Fibroblast of skin of abdomen (primary cell): ENCODE measurements at places on chromosomes 3 and 15.

DNA sequence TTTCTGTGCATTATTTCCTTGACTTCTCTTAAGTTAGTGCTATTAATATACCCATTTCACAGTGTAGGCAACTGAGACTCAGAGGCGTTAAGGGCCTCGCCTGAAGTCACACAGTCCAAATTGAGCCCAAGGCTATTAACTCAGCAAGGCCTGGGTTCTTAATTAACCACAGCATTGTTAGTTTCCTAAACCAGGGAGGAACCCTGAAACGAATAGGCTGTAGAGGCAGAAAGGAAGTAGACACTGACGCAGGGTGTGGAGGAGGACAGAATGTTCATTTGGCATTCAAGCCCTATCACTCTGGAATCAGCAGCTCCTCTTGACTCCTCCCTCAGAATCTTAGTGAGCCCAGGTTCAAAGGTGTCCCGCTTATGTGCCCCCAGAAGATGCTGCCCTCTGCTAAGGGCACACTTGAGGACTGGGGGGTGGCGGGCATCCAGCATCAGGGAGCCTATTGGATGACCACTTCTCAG, 13.9 kb downstream of the ARHGEF3 start:
- DNase-seq, result no peak

GRCh38 chr3:10310578-10310977, 10.3 kb downstream of the SEC13 start:
- DNase-seq, result peak; percentile 60

DNA sequence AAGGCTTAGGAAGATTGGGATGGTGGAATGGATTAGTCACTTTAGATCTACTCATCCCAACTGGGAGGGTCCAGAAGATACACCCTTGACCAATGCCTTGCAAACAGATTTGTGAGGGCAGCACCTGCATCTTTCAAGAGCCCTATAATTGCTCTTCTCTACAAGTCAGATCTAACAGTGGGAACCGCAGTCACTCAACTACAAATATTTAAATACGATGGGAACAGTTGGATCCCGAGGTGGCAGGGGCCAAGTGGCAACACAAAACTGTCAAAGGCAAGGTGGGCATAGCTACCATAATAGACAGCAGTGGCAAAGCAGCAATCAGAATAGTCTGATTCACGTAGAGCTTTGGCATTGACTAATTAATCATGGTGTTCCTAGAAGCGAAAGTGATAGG, 152.0 kb downstream of the TBC1D5 start:
- no peak for DNase-seq

GRCh38 chr3:108295421-108296175, 750 bp upstream of the HHLA2 start:
- DNase-seq, result no peak

GRCh38 chr15:73954188-73955145, 28.2 kb downstream of the LOXL1 start:
- no peak for DNase-seq

DNA sequence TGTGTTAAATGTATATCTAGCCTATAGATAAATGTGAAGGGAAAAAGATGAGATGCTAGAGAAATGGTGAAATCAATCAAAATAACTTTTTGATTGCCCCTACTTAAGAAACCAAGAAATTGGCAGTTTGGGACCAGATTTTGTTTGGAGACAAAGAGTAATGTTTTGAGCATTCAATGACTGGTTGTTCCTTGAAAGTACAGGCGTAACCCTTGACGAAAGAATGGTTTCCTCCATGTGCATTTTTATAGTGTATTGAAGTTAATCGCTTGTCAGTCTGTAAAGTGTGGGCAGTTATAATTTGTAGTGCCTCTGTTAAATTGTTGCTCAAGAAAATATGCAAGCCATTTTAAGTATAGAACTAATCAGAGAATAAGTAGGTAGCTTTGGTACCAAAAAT, 1.2 kb downstream of the KIF23 start:
- no peak for DNase-seq

DNA sequence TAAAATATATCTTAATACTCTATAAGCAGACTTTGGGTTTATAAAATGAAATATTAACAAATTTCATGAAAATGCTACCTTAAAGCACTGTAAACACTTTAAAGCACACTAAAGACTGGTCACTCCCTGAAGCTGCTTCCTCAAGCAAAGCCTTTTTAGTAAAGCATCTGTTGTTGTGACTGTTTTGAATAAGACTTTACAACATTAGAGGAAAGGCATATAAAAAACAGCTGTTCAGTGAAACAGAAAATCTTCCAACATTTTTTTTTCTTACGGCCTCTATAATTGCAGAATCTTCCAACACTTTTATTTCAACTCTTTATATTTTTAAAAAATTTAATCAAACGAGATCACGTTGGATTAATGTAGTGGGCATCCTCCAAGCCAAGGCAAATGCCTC, 48.1 kb downstream of the GRK7 start:
- no peak for DNase-seq

- DNase-seq, result peak; percentile 52
These were observed 30.7 kb downstream of the PXYLP1 start for GRCh38 chr3:141262308-141262705.

DNA sequence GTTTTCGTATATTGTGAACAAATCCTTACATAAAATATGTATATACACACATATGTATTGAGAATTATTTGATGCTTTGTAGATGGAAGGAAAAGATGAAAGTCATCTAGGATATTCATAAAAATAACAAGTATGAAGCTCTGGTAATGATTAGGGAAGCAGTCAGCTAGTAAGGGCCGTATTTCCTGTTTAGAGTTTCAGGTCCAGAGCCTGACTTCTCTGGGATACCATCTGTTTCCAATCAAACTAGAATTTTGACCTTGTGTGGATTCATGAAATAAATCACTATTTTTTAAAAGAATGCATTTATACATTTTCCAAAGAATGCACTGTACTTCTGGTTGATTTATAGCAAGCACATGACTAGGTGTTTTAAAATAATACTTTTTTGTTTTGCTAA, 156.1 kb upstream of the CGNL1 start:
- peak; percentile 95 for DNase-seq

DNA sequence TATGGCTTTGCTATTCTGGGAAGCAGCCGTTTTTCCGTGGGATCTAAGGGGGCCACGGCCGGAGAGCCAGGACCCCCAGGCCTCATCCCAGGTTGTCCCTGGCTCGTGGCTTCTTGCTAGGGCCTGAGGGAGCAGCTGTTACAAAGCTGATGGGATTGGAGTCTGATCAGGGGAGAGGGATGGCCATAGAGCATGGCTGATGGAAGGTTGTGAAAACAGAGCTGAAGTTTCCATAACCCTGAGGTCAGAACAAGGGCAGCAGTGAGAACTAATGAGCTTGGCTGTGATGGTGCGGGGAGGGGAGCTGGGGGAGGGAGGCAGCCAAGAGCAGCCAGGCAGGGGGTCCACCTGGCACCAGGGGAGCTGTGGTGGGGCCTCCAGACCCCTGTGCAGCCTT, 63.0 kb downstream of the LINGO1 start:
- no peak for DNase-seq

GRCh38 chr3:16514755-16515353, 1.4 kb upstream of the RFTN1 start:
- DNase-seq, result no peak

DNA sequence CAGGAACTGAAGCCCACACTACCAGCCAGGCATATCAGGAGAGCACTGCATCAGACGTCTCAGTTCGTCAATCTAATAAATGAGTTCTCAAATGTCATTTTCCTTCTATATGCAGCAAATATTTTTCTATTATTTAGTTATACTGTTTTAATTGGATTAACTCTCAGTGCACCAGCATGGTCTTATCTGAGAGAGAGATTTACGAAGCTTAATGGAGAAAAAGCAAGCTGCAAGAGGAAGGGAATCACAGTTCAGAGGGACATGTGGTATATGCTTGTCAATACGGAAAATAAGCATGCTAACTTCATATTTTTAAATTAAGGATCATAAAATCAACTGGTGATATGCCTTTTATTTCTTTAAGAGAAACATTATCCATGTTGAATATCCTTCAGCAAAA, 213.1 kb upstream of the NECTIN3 start:
- DNase-seq, result no peak

DNA sequence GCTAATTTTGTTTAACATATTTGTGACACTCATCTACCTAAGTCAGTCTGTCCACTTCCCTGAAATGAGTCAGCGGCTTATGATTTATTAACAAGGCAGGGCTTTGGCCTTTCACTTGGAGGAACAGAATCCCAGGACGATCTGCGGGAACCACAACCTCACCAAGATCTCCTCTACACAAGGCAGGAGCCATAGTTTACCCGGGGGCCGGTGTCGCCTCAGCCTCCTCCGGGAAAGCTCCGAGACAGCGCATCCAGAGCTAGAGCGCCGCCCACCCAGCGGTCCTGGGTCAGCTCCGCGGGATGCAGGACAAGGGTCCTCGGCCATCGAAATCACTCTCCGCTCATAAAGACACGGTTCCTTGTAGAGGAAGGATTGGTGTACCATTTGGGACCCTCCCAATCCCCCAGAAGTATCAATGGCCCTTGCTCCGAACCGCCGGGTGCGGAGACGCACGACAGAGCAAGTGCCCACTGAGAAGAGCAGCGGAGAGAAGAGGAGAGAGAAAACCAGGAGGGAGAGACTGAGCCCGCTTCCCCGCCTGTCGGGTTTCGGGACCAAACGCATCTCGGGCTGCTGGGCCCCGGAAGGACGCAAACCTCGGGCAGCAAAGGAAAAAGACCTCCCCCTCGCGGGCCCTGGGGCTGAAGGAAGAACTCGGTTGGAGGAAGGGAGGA, 13.1 kb upstream of the ALCAM start:
- no peak for DNase-seq

DNA sequence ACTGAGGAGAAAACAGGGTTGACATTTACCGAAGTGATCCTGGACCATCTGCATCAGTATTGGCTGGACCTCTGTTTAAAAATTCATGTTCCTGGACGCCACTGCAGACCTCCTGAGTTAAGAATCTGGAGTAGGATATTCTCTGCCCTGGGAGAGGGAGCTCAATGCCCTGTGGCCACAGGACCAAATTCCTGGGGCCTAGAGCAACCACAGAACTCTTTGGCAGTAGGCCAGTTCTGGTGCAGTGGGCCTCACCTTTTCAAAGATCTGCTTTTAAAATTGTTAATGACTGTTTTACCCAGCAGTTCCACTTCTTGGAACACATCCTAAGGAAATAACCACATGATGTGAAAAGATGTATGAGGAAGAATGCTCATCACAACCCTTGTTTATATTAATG, 133.3 kb upstream of the ADPGK start:
- peak; percentile 3 for DNase-seq

- no peak for DNase-seq
These were observed 38.3 kb upstream of the INO80 start for GRCh38 chr15:41154412-41154811.

GRCh38 chr15:101439920-101440319, 49.6 kb downstream of the PCSK6 start:
- DNase-seq, result peak; percentile 89

DNA sequence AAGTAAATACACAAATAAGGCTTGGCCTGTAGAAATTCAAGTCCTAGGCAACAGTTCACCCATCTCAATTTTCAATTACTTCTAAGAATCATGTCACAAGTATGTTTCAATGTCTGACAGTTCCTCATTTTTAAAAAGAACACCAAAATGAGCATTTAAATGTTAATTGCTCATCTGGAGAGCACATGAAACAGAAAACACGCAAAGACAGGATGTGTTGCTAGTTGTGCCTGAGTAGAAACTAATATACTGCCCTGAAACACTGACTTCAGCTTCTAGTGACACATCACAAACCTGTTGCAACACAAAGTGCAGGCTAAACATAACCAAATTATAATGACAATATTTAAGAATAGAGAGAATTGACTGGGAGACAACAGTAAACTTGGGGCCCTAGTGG, 167.3 kb upstream of the THBS1 start:
- peak; percentile 50 for DNase-seq

DNA sequence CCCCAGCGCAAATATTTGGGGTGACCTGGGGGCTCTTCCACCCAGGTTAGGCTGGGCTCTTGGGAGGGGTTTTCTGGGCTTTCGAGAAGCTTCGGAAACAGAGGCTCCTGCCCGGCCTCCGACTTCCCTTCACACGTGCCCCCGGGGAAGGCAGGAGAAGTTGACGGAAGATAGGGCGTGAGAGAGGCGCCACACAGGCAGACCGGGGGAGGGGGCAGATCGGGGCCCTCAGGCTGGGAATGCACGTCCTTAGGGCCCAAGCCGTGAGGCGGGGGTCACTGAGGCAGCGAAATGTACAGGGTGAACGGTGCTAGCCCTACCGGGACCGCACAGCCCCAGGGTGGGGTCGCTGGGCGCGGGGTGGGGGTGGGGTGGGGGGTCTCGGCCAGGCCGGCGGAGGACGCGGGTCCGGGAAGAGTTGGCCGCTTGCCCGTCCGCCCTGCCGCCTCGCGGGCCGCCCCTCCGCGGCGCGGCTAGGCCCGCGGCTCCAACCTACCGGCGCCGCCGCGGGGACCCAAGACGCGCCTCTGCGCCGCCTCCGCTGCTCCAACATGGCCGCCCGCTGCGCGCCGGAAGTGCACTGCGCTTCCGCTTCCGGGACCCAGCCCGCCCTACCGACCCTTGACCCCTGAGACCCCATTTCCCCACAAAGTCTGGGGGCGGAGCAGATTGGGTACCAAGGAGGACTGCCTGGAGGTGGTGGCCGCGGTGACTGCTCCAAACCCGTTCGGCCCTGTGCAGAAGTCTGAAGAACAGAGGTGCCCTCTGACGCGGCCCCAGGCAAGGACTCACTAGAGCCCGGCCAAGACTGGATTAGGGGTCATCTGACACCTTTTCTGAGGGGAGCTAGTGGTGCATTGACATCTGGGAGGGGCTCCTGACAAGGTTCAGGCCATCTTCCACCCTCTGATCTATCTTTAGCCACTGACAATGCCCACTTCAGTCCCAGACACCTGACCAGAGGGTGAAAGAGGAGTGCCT, at the start of gene CCDC71:
Gene CCDC71 (minus strand): TSS at position 561 of the 981 bp plus-strand sequence. CDS start 2,123 bp downstream, outside the sequence.
- DNase-seq, result peak; percentile 74

GRCh38 chr15:81157195-81157938, 23.3 kb downstream of the CFAP161 start:
- peak; percentile 56 for DNase-seq

- DNase-seq, result no peak
These were observed 25.5 kb downstream of the CHP1 start for GRCh38 chr15:41256577-41257038.

- DNase-seq, result no peak
These were observed 223.7 kb upstream of the BCHE start for GRCh38 chr3:166060789-166061479.

- DNase-seq, result no peak
These were observed 22.3 kb downstream of the C2CD4B start for GRCh38 chr15:62142736-62143135.

GRCh38 chr3:167466966-167467365, 6.9 kb downstream of the SERPINI2 start:
- DNase-seq, result no peak

GRCh38 chr3:182925944-182926337, 54.4 kb downstream of the DCUN1D1 start:
- DNase-seq, result no peak

GRCh38 chr3:194103505-194103904, 32.4 kb upstream of the HES1 start:
- no peak for DNase-seq

GRCh38 chr3:23341147-23341838, 138.2 kb downstream of the UBE2E2 start:
- no peak for DNase-seq
